Stimulated activated CD4-positive, alpha-beta T cell treated with anti-CD3 and anti-CD28 coated beads, Interleukin-15, amount 100 ng/mL, for 24 hours (primary cell): ENCODE measurements at places on chromosomes 11 and 22.

GRCh38 chr22:34324763-34325162 lies 404.5 kb upstream of the LARGE1 start:
- no peak for DNase-seq

DNA sequence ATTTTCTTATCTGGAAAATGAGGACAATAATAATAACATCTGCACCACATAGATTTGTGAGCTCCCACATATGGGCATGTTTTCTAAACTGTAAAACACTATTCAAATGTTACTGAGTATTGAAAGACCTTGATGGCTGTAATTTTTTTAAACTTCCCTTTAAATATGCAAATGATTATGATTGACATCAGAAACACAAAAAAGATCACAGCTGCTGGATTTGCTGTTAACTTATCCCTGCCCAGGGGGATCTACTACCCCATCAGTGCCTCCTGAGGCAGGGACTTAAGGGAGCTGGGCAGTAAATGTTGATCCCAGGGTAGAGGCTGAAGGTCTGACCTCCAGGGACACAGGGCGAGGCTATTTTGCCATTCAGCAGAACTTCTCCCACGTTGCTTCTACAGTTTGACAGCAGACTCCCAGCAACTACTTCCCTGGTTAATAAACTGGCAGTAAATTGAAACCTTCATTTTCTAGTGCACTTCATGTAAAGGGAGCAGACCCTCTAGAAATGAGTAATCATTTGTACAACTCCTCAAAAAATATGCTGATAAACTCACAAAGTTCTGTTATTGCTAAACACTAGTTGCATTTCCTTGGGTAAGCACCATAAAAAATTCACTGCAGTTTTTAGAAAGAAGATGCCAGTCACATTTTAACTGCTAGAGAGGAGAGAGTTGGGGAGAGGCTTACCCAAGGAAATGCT lies 20.3 kb downstream of the TMPRSS5 start:
- no peak for DNase-seq

DNA sequence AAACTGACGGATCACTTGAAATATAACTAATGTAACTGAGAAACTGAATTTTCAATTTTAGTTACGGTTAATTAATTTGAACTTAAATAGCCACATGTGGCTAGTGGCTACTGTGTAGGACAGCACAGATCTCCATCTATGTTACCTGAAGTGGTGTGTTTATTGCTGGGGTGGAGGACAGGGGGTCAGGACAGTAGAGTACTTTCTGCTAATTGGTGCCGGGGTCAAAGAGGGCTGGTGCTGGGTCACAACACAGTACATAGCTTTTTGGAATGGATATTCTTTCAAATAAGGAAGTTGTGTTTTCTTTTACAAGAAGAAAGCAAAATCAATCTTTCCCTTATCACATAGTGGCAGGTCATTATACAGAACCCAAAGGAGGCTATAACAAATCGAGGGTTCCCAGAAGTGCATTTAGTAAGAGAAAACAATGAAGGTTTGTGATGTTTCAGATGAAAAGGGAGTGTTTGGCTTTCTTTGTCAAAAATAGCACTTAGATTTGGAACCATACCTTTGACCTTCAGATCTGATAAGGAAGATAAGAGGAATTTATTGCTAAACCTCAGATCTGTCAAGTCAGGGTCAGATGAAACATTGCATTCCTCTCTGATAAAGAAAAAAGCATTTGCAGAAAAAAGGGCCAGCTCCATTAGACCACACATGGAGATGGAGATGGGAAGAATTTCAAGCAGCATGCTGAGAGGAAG lies 384.5 kb downstream of the AASDHPPT start:
- no peak for DNase-seq

GRCh38 chr11:15117751-15118150 lies 3.0 kb downstream of the INSC start:
- DNase-seq: no peak

- DNase-seq: peak; percentile 70
These were observed 3.3 kb upstream of the BCL9L start for GRCh38 chr11:118928870-118929500.

GRCh38 chr11:97973352-97973857 lies 1047.3 kb upstream of the CNTN5 start:
- DNase-seq: no peak

GRCh38 chr11:121932646-121933185 lies 183.3 kb downstream of the BLID start:
- no peak for DNase-seq

DNA sequence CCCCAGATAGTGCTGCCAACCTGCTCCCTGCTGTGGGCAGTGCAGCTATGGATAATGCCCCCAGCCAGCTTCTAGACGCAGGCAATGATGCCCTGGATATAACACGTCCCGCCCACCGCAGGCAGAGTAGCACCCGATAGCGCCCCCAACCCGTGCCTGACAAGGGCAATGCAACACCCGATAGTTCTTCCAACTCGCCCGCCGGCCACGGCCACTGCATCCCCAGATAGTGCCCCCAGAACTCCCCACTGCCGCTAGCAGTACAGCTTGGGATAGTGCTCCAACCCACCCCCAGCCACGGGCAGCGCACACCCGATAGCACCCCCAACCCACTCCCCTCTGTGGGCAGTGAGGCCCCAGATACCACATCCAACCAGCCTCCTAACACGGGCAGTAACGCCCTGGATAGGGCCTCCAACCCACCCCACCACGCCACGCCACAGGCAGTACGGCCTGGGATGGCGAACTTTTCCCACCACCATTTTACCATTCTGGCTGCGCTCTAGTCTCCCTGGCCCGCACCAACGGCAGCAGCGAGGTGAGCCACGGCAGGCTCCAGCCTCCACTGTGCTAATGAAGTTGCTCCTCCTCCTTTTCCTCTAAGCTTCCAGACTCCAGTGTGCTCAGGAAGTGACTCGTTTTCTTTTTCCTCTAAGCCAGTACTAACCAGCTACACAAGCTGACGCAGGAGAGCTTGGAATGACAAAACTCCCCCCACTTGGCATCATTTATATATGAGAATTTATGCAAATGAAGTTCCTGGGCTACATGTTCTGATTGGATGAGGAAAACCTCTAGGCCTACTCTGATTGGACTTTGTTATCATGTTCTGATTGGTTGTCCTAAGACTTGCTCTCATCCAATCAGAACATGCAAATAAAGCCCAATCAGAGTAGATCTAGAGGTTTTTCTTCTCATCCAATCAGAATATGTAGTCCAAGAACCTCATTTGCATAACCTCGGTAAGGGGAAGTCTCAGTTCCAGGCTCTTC lies 3.0 kb upstream of the RFPL3 start:
- no peak for DNase-seq

- no peak for DNase-seq
These were observed 51.6 kb upstream of the PARVG start for GRCh38 chr22:44128958-44129618.

GRCh38 chr11:120513436-120514315 lies 2.1 kb downstream of the GRIK4 start:
- no peak for DNase-seq

- DNase-seq: no peak
These were observed 15.0 kb downstream of the MUC5B start for GRCh38 chr11:1237851-1238250.

- DNase-seq: no peak
These were observed 428.0 kb downstream of the LARGE1 start for GRCh38 chr22:33492210-33492651.

GRCh38 chr11:119488256-119488995 lies 65.5 kb upstream of the THY1 start:
- no peak for DNase-seq

GRCh38 chr11:131409345-131409744 lies 38.9 kb downstream of the NTM start:
- no peak for DNase-seq

DNA sequence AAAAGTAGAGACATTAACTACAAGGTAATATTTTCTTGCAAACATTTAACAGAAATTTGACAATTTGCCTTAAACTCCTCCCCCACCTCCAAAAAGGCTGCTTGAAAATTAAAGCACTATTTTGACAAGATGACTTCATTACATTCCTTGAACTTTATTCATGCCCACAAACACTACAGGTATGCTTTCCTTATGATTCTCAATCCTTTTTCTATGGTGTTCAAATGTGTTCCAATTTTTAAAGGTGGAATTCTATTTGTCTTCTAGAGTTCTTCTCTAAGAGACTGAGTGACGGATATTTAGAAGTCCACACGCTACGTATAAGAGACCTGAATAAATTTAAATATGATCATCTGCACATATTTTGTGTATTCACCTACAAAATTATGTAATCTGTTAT lies 69.4 kb downstream of the MRTFA start:
- no peak for DNase-seq

DNA sequence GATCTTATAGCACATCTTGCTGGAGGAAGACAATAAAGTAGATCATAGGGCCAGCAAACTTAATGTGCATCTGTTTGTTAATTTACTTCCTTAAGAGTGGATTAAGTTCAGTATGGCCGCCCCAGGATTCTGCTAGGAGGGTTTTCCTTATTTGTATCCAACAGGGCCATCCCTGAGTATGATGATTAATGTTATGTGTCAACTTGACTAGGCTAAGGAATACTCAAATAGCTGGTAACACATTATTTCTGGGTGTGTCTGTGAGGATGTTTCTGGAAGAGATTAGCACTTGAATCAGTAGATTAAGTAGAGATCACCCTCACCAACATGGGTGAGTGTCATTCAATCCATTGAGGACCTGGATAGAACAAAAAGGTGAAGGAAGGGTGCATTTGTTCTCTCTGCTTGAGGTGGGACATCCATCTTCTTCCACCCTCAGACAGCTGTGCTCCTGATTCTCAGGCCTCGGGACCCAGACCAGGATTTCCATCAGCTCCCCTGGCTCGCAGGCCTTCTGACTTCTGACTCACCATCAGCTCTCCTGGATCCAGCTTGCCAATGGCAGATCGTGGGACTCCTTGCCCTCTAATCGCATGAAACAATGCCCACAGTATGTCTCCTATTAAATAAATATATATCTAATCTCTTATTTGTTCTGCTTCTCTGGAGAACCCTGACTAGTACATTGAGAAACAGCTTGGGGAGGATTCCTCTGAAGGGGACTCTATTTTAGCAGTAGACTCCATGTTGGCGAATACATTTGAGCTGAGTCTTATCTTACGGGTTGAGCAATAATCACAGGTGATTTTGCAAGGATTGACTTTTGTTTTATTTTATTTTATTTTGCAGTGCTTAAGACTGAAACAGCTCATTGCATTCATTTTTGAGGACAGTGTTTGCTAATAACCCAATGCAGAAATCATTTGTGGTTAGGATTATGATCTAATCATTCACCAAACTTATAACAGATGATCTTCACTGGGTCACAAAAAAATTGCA lies 9.0 kb upstream of the ZBTB44 start:
- DNase-seq: no peak

GRCh38 chr11:127474766-127475165 lies 474.2 kb upstream of the KIRREL3 start:
- DNase-seq: no peak

- no peak for DNase-seq
These were observed 1.7 kb downstream of the E2F8 start for GRCh38 chr11:19239039-19239438.

DNA sequence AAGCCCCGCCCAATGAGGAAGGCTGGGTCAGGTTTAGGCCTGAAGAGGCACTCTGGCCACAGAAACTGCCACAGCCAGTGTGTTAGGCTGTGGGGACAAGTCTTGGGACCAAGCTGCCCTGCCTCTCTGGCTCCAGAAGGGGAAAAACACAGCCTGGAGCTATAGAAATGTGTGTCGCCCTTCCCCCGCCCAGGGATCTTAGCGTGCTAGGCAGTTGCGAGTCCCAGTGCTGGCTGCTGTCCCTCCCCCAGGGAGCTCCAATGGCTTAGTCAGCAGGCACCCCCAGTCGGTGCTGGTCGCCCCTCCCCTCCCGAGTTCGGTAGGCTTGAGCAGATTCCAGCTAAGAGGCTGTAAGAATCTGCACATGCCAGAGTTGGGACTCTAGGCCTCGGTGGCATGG lies 99.5 kb upstream of the API5 start:
- no peak for DNase-seq

DNA sequence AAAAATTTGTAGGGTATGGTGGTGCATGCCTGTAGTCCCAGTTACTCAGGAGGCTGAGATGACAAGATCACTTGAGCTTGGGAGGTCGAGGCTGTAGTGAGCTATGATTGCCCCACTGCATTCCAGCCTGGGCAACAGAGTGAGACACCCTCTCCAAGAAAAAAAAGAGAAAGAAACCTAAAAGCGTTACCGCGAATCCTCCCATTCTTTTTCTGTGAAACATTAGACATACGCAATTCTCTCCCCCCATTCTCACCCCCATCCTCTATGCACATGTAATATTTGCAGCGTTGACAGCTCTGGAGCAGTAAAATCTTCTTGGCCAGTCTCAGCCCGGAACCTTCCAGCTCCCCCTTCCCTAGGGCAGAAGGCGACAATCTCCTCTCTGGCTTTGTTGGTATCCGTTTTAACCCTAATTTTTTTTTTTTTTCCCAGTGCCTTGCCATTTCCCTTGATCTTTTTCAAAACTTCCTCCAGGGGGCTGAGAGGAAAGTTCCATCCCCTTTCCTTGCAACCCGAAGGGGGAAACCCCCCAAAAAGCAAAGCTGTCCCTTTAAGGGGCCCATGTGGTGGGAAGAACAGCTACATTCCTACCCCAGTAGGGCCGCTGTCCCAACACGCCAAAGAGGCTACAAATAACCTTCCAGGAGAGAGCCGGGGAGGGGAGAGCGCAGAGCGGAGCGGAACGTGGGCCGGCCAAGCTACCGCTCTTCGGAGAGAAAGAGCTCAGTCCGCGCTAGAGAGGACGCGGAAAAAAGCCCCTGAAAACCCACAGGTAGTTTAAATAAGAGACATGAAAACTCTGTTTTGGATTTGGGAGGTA lies 1.9 kb downstream of the LRP4 start:
- DNase-seq: peak; percentile 52

GRCh38 chr22:30413001-30413400 lies 12.6 kb upstream of the MTFP1 start:
- DNase-seq: no peak

DNA sequence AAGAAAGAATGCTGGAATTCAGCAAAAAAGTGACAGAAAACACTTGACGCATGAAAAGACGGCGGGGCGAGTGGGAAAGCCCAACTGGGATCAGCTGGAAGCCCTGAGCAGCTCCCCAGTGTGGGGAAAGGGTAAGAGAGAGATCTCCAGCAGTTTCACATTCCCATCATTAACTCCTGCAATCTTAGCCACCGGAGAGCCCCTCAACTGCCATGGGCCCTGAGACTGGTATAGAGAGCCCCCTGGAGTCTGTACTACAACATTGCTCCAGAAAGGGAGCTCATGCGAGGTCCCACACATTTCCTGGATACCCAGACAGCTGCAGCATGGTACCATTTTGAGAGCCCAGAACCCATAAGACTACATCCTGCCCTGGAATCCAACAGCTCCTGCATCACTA lies 31.1 kb downstream of the MRGPRX4 start:
- DNase-seq: peak; percentile 7

- DNase-seq: no peak
These were observed 3.1 kb upstream of the CALCA start for GRCh38 chr11:14975252-14975587.
